ENCODE measurements at places on chromosomes 4 and X.

GRCh38 chrX:825991-826390, 195.4 kb downstream of the SHOX start:
- no peak for DNase-seq

- DNase-seq = no peak
Measured at GRCh38 chr4:74109116-74109869, 10.3 kb upstream of the CXCL2 start.

GRCh38 chrX:118370921-118371624, 25.2 kb downstream of the WDR44 start:
- DNase-seq = no peak

- no peak for DNase-seq
Measured at GRCh38 chr4:61603086-61603485, 403.0 kb downstream of the ADGRL3 start.

- no peak for DNase-seq
Measured at GRCh38 chrX:112704187-112704586, 24.4 kb upstream of the LHFPL1 start.

DNA sequence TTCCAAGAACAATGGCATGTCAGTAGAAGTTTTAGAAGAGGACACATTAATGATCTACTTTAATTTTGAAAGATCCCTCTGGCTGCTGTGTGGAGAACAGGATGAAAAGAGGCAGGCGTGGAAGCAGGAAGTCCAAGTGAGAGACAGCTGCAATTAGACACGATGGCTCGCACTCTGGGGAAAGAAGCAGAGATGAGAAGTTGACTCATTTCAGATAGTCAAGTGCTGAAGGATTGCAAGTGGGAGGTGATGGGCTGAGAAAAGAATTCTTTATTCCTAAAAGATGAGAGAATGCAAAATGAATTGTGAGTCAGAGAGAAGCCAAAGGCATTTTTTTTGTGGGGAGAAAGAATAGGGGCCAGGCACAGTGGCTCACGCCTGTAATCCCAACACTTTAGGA, 16.5 kb downstream of the RXFP1 start:
- no peak for DNase-seq

DNA sequence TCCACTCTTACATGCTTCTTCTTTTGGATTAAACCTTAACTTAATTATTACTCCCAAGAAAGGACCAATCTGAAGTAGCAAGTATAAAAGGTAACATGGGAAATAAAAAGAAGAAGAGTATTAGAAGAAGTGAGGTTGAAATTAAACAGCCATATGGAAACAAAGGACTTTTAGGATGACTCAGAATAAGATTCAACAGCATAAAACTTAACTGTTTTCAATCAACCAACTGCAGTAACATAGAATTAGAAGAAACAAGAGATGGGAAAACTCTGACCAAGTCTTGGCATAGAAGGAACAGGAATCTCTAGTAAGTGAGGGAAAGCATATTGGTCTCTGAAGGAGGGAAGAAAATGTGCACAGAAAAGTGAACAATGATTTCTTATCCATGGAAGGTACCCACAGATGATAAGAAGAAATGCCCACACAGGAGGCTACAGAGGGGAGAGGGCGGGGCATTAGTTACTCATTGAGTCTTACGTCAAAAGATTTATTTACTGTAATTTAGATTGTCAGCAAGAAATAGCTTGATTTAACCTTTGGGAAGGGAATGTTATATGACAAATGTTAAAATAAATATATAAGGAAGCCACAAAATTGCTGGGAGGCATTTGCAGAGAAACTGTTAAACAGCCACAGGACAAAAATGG, 177.3 kb downstream of the BANK1 start:
- no peak for DNase-seq

DNA sequence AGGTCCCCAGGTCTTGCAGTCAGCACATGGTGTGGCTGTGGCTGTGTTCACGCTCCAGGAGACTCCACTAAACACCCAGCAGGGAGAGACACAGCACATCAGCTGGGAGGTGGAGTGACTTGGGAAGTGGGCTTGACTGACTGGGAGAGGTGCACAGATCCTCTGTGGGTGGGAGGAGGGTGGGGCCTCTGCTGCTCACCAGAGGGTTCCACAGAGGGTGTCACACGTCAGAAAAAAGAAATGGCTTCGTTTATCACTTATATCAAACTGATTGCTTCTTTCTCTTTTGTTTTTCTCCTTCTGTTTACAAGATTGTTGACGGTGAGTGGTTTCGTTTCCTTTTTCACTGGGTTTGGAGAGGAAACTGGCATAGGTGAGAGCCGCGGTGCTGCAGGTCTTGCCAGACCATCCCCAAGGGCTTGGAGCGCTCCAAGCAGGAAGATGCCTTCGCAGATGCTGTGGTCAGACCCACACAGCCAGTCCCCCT, 24.8 kb upstream of the FAM193A start:
- no peak for DNase-seq

DNA sequence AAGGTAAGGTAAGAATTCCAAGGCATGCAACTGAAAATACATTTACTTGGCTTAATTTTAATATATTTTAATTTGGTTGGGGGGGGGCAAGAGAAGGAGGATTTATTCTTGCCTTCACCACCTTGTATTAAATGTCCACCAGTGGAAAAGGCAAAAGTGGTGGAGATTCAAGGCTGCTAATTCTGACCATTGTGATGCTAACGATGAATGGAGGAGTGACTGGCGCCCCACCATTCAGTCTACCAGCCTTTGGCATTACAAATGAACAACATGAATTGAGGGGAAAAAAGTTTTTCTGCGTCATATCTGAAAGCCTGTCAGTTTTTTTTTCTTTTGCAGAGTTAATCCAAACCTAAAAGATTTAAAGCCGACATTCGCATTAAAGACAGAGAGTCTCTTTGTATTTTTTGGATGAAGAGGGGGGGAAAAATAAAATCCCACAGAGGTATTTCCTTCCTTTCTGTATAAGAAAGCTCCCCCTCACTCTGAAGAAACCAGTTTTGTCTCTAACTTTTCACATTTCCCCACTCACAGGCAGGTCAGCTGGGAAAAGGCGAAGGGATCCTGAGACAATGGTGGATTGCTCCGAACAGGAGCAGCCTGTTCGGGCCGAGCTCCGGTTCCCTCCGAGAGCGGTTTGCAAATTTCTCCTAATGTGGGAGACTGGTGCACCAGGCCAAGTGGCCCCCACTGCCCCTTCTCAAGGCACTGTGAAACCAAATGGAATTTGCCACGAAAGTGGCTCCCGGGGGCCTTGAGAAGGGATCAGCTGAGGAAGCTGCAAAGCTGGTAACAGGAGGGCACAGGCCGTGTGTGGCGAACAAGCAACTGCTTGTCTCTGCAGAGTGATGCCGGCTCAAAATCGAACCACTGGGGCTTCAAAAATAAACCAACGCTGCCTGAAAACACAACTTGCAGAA, 28.1 kb downstream of the SHISA3 start:
- no peak for DNase-seq

GRCh38 chrX:9327086-9327746, 137.6 kb upstream of the TBL1X start:
- DNase-seq = no peak

GRCh38 chrX:9048801-9049200, 14.9 kb upstream of the FAM9B start:
- DNase-seq = no peak

DNA sequence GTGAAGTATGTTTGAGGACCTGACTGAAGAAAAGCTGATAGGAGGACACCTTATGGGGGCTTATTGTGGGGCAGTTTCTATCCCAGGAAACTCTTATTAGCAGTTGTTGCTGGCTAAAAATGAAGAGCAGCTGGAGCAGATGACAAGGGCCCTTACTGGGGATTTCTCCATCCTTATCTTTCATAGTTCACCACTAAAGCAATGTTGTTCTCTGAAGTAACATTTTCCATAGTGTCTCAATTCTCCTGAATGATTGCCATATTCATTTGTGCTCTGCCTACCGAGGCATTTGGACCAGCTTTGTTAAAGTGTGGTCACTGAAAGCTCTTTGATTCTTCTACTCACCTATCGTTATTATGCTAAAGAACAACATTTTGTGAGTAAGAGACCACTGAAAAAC, 7.7 kb downstream of the ENOX2 start:
- no peak for DNase-seq

- no peak for DNase-seq
Measured at GRCh38 chrX:10482261-10482660, 138.1 kb downstream of the MID1 start.

DNA sequence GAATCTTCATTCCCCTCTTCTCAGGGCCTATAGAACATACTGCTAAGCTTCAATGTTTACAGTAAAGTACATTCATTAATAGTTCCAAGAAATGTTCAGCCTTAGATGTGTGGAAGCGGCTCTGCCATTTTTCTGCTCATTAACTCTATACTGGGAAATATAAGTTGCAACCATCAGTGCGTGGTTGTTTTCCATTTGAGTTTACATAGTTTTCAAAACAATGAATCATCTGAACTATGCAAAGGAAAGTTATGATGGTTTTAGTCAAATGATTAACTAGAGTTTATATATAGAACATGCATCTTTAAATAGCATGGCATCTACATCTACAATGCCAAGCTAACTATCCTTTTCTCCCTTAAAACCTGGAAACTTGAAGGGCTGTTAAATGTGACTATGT, 29.6 kb downstream of the LEF1 start:
- DNase-seq = no peak

DNA sequence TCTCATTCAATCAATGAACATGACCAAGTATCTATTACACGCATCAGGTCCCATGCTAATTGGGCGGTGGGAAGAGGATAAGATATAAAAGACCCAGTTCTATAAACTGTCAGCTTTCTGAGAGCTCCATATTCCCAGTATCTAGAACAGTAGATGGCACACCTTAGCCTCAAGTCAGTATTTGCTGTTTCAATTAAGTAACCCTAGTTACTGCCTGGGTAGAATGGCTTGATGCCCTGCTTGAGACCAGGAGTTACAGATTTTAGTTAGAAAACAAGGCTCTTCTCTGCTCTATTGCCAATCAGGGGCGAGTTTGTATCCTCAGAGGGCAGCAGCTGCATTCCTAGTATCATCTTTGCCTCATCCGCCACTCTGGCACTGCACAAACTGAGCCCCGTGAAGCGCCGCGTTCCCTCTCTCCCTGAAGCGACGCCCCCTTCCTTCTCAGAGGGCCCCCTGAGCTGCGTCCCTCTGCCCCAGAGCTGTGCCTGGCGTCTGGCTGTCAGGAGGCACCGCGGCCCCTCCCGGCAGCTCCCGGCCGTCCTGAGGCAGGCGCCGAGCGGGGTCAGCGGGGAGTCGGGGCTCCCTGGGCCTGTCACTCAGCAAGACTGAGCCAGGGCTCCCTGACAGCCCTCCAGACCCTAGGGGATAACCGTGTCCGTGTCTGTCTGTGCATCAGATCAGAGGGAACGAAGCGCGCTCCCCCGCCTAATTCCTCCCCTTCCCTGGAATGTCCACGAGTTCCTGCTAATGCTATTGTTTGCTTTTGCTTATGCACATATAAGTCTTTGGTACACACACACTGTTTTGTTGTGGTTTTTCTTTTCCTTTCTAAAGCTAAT, 212.4 kb upstream of the TTC29 start:
- DNase-seq = no peak

- no peak for DNase-seq
Measured at GRCh38 chr4:183411291-183411861, 33.1 kb upstream of the CDKN2AIP start.

GRCh38 chrX:133741303-133741702, 244.1 kb downstream of the GPC3 start:
- no peak for DNase-seq

DNA sequence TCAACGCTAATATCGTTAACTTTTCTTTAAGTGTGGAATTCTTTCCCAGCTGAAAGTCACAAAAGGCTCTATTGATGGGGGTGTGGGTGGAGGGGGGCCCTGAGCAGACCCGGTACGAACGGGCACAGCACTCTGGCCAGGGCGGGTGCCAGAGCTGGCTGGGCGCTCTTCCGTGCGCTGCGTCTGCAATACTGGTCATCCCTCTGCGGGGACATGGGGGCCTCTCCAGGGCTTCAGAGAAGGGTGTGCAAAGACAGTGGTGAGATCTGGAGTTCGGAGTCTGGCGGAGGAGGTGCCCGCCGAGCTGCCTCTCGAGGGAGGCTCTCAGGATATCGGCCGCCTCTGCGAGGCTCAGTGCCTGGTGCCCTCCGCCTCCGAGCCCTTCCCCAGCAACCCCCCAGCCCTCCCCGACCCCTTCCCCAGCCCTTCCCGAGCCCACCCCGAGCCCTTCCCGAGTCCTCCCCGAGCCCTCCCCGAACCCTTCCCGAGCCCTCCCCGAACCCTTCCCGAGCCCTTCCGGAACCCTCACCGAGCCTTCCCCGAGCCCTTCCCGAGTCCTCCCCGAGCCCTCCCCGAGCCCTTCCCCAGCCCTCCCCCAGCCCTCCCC, 34.3 kb downstream of the FGFRL1 start:
- peak; percentile 3 for DNase-seq

DNA sequence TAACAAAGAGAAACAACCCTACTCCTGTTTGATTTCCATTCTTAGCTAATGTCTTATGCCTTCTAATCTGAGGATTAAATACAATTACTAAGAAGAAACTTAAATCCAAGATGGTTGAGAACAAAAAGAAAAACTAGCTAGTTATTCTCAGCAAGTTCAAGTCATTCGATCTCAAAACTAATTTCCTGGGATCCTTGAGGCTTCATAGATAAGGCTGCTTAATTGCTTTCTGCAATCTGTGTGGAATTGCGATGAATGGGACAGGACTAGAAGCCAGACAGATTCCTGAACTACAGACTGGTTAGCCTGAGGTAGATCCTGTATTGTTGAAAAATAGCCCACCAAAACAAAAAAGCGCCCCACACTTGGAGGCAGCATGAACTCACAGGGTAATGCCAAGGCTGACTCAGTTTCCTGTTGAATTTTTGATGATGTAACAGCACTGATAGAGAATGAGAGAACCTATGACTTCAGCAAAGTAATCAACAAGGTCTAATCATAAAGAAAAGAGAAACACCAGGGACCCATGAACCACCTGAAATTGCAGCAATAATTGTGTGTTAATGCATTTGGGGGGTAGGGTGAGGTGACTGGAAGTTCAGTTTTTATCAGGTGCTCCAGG, 33.9 kb downstream of the KLHL15 start:
- DNase-seq = no peak

GRCh38 chr4:39530682-39531081, 3.4 kb upstream of the UGDH start:
- no peak for DNase-seq

Data from activated CD8-positive, alpha-beta memory T cell treated with anti-CD3 and anti-CD28 coated beads, Interleukin-2, amount 50 U/mL, for 4 hours (primary cell).